ENCODE measurements at places on chromosomes 2 and 18.

DNA sequence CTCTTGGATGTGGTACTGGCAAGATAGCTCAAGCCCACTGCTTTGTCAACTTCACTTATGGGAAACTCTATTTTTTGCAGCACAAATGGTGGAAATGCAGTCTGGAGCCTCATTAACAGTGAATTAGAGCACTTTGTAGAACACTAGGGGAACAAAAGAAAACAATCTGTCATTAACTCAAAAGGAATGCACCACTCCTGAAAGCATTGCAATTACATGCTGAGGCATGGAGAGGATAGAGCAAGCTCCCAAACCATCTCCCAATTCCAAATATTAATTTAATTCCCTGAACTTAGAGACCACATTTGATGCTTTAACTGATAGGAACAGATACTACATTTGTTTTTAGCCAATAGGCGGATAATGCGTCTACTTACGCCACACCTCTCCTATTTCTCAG is 32.8 kb upstream of the TANC1 start:
- DNase-seq = no peak

- no peak for DNase-seq
Observed at GRCh38 chr18:5106730-5107129, 90.3 kb downstream of the AKAIN1 start.

DNA sequence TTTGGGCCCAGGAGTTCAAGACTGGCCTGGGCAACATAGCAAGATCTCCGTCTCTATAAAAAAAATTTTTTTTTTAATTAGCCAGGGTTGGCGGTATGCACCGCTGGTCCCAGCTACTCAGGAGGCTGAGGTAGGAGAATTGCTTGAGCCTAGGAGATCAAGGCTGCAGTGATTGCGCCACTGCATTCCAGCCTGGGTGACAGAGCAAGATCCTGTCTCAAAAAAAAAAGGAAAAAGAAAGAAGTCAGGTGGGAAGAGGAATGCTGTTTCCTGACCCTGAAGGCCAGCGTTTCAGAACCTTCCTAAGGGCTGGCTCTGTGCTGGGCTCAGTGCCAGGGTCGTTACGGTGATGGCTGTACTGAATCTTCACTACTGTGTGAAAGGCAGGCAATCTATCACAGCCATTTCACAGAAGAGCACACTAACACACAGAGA is 35.0 kb upstream of the AGAP1 start:
- no peak for DNase-seq

DNA sequence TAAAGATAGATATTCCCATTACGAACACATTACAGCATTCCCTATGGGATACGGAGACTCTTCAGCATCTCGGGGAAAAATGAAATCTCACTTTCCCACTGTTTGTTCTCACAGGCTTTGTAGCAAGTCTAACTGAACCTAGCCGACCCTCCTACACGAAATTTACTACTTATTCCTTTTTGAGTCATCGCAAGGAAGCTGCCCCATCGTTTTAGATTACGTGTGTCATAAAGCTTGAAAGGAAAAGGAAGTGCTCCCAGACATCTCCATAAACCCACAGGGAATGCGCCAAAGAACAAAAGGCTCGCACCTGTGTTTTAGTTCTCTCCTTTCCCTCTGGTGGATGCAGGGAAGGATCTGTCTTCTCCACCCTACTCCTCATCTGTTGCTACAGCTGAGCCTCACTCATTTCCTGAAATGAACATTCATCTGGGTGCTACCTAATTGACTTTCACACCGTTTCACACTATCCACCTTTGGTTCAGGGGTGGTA is 76.2 kb upstream of the STK39 start:
- DNase-seq = no peak

DNA sequence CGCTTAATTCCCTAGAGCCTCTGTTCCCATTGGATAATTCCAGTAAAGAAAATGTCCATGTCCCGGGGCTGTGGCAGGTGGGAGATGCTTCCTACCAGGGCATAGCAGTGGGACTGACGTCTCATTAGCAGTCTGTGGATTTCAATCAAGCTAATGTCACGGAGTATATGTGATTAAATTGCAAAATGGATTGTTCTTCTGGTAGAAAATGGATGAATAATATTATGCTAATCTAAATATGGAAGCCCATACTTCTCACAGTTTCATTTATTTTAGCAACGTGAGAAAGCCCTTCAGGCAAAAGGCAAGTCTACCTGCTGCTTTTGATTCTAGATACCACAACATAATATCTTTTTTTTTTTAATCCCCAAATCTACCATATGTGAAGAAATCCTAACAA is 185.5 kb downstream of the DNER start:
- no peak for DNase-seq

GRCh38 chr18:23503963-23504344 is 643 bp downstream of the RMC1 start:
- DNase-seq = no peak

GRCh38 chr18:38695559-38696280 is 1130.1 kb upstream of the CELF4 start:
- no peak for DNase-seq

DNA sequence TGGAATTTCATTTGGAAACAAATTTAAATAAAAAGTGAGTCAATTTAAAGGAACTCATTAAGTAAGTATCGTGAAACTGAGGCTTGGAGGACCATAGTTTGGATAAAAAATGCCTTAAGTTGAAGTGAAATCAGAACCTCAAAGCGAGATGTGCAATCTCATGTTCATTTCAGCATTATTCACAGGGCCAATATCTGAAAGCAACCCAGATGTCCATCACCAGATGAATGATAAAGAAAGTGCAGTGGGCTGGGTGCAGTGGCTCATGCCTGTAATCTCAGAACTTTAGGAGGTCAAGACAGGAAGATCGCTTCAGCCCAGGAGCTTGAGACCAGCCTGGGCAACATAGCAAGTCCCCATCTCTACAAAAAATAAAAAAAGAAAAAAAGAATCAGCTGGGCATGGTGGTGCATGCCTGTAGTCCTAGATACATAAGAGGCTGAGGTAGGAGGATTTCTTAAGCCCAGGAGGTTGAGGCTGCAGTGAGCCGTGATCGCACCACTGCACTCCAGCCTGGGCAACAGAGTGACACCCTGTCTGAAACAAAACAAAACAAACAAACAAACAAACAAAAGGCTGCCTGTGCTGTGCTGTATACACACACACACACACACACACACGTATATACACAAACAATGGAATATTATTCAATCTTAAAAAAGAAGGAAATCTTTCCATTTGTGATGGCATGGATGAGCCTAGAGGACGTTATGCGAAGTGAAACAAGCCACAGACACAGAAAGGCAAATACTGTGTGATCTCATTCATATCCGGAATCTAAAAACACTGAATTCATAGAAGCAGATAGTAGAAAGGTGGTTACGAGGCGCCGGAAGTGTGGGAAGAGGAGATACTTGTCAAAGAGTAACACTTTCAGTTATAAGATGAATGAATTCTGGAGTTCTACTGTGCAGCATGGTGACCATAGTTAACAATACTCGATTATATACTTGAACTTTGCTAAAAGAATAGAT is 14.5 kb downstream of the SH3RF3 start:
- no peak for DNase-seq

Data from right kidney (tissue), 9 donors.